ENCODE measurements at places on chromosomes 5 and 9. TPM values are rescaled to one million over a fixed set of nuclear protein-coding genes. Genes with fewer than 3 reads are reported as not detected.

Gene SLC27A6
- total RNA-seq, result 0.28 TPM

Gene TMEM171
- 1.1 TPM for total RNA-seq

Gene IL3
- not detected for total RNA-seq

Gene PCDHGB2
- 2.4 TPM for total RNA-seq

Gene PITX1
- total RNA-seq, result 208 TPM

Gene DDX4
- not detected for total RNA-seq

Gene STOML2
- 175 TPM for total RNA-seq

All from smooth muscle cell of bladder (primary cell).